DMS79 treated with DMSO at 0.1 percent for 48 hours (cell line): ENCODE measurements at places on chromosomes 2 and 18.

GRCh38 chr2:13046557-13047165 lies 329.9 kb downstream of the TRIB2 start:
- peak; percentile 5 for DNase-seq

- DNase-seq: no peak
Observed at GRCh38 chr2:62698653-62699052, 6.9 kb upstream of the EHBP1 start.

GRCh38 chr18:54515149-54515548 lies 75.9 kb upstream of the DYNAP start:
- no peak for DNase-seq

GRCh38 chr18:36818652-36819051 lies 10.2 kb downstream of the TPGS2 start:
- DNase-seq: no peak

GRCh38 chr2:221929259-221929658 lies 357.2 kb upstream of the EPHA4 start:
- no peak for DNase-seq

- DNase-seq: no peak
Observed at GRCh38 chr2:106159866-106160785, 34.0 kb downstream of the UXS1 start.

DNA sequence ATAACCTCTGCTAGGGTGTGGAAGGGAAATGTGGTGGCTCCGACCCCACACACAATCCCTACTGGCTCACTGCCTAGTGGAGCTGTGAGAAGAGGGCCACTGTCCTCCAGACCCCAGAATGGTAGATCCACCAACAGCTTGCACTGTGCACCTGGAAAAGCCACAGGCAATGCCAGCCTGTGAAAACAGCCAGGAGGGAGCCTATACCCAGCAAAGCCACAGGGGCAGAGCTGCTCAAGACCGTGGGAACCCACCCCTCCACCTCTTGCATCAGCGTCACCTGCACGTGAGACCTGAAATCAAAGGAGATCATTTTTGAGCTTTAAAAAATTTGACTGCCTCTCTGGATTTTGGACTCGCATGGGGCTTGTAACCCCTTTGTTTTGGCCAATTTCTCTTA lies 249.0 kb upstream of the CDH2 start:
- DNase-seq: no peak

DNA sequence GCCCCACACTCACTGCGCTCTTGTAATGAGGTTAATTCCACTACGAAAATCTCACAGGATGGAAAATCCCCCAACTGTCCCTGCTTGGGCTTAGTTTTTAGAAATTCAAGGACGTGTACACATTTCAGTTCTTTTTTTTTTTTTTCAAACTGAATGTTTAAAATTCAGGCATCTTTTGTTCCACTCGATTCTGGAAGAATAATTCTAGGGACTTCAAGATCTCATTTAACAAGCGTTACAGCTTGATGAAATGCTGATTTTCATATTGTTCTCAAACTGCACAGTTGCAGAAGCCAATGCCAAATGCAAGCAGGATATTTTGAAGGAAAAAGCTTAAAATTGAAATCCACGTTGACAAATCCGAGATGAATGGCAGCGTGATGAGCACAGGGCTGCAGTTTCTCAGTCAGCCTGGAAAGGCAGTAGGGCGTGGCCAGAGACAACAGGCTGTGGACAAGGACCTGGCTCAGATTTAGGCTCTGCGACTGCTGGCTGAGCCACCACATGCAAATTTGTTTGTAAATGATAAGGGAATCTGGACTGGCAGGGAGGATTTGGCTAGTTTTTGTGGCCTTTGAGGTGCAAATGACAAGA lies 128.1 kb upstream of the MYCN start:
- DNase-seq: no peak

DNA sequence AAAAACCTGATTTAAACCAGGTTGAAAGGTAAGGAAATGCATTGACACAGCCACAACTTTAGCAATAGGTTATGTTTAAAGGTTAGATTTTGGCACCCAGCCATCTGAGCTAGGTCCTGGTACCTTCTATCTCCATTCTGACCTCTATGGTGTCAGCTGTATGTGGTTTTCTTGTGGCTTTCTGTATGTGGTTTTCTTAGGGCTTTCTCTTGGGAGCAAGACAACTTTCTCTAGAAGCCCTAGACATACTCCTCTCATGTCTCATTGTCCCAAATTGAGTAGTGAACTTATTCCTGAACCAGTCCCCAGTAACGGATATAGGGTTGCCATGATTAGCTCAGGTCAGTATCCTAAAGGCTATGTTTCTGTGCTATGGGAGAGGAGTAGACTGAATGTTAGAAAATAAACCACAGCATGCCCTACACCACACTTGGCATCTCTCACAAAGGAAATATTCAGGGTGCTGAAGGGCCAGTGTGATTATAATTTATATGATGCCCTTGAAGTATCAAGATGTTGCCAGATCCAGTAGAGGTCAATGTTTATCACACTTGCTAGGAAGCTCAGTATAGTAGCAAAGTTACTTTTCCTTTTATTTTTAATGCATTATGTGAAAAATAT lies 176.1 kb downstream of the CAPN13 start:
- DNase-seq: no peak

DNA sequence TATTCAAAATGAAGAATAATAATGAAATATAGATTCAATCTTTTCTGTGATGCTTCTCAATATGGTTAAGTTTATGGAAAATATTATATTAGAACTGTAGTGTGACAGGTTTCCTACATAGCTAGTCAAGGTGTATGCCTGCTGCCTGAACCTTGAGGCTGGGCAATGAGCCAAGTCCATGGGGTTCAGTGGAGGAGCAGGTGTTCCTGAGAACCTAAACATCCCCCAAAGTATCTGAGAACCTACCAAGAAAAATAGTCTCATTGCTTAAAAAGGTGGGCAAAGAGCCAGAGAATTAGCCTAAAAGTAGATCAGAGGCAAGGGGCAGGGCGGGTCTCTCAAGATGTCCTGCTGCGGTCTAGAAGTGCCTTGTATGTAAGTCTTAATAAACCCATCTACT lies 185.9 kb upstream of the SPHKAP start:
- peak; percentile 97 for DNase-seq

- peak; percentile 43 for DNase-seq
Observed at GRCh38 chr2:173828189-173829142, 136.7 kb downstream of the SP3 start.

DNA sequence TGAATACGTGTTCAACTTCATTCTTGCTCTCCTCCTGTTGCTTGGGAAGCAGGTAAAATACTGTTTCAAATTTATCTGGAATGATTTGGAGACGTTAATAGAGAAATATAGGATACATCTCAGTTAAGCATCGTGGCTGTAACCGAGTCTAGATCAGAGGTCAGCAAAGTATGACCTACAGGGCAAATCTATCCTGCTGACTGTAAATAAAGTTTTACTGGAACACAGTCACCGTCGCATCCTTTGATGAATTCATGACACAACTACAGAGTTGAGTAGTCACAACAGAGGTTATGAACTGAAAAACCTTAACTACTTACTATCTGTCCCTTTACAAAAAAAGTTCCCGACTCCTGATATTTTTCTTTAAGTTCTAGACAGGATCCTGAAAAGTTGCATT lies 86.6 kb downstream of the SP100 start:
- DNase-seq: no peak

DNA sequence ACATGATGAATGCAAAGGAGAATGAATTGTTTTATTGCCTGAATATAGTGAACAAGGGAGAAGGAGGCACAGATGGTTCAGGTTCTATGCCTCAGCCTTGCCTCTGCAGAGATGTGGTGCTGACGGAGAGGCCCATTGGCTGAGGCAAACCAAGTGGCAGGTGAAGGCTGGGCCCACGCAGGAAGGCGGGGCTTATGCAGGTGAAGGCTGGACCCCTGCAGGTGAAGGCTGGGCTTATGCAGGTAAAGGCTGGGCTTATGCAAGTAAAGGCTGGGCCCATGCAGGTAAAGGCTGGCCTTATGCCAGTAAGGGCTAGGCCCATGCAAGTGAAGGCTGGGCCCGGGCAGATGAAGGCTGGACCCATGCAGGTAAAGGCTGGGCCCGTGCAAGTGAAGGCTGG lies 414.7 kb downstream of the LRATD1 start:
- DNase-seq: no peak

- no peak for DNase-seq
Observed at GRCh38 chr2:26756337-26756736, 7.7 kb upstream of the SLC35F6 start.

GRCh38 chr2:206004004-206004693 lies 81.8 kb downstream of the INO80D start:
- no peak for DNase-seq

- DNase-seq: no peak
Observed at GRCh38 chr2:135473567-135473966, 57.5 kb downstream of the ZRANB3 start.

GRCh38 chr2:2647141-2647541 lies 316.1 kb upstream of the MYT1L start:
- DNase-seq: peak; percentile 32

GRCh38 chr18:10074110-10074509 lies 160.3 kb downstream of the VAPA start:
- DNase-seq: no peak

DNA sequence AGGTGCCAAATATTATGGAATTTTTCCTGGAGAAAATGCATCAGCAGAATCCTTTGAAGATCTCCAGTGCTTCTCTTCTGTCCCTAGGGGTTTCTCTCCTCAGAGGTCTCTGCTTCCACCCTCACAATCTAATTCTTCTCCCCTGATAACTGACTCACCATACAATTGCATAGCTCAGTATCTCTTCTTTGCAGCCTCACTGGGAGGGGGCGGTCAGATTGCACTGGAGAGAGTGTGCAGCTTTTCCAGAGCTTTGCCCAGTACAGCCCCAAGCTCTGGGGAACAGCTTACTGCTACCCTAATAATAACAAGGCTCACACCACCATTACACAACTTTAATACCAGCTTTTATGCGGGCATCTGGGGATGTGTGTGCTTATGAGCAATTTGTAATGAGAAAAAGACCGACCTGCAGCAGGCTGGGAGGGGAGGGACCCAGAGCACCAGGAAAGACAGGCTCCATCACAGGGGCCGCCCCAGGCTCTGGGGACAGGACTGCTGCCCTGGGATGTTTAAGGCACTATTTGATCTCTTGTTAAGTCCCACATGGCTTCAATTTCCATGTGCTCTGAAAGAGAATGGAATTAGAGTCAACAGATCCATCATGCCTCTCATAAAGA lies 276.6 kb upstream of the SIX2 start:
- no peak for DNase-seq

DNA sequence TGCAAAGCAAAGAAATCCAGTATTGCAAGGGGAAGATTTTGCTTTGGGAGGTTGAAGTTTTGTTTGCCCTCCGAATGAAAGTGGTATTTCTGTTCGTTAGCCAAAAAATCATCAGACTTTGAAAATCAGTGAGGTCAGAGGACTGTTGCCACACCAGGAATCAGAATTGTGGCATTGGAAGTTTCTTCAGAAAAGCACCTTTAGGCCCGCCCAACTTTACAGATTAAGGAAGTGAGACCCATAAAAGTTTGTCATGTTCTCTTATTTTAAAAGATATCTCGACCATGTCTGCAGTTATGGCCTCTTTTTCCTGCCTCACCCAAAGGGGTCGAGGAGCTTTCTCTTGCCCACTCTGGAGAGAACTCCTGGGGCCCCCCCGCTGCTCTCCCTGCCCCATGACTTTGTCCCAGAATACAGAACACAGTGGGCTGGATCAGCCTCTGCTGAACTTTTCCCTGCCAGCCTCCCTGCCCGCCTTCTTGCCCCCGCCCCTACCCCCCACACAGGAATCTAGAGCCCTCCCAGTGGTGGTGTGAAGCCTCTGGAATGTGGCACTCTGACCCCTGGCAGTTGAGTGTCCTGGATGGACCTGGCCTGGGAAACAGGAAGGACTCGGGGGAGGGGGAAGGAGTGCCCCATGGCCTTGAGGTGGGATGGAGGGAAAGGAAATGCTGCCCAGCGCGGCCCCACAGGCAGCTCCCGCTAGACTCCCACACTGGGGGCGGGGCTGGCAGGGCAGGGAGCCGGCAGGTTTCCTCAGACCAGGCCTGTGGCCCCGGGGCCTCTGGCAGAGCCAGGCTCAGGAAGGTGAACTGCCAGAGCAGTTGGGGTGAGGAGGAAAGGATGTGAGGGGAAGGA lies 25.3 kb downstream of the CRIM1 start:
- DNase-seq: no peak

- DNase-seq: no peak
Observed at GRCh38 chr18:23538870-23539269, 35.6 kb downstream of the RMC1 start.

DNA sequence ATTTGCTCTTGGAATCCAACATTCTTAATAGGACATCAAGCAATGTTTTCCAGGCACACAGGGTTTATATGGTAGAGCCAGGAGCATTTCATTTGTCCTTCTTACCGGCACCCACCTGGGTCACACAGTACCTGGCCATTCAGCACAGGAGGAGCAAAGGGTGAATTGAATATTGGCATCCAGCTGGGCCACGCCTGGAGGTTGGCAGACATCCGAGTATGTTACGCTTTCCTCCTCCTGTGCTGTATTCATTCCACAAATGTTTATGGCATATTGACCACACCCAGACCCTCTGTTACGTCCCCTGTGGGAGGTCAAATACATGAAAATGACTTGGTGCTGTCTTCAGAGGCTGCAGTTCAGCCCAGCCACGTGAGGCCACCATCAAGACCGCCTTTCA lies 206.2 kb downstream of the RTP5 start:
- DNase-seq: no peak

GRCh38 chr2:44772669-44773378 lies 168.7 kb upstream of the SIX3 start:
- DNase-seq: no peak

- DNase-seq: no peak
Observed at GRCh38 chr2:174450021-174450816, 36.6 kb downstream of the GPR155 start.

- DNase-seq: no peak
Observed at GRCh38 chr2:231341100-231341499, 54.4 kb upstream of the B3GNT7 start.

GRCh38 chr2:167692936-167693335 lies 554.5 kb downstream of the STK39 start:
- peak; percentile 79 for DNase-seq

- DNase-seq: peak; percentile 58
Observed at GRCh38 chr2:182866461-182867406, at the start of gene FRZB. Gene FRZB (minus strand): TSS chr2:182866637. CDS start chr2:182866552, 85 bp downstream.

DNA sequence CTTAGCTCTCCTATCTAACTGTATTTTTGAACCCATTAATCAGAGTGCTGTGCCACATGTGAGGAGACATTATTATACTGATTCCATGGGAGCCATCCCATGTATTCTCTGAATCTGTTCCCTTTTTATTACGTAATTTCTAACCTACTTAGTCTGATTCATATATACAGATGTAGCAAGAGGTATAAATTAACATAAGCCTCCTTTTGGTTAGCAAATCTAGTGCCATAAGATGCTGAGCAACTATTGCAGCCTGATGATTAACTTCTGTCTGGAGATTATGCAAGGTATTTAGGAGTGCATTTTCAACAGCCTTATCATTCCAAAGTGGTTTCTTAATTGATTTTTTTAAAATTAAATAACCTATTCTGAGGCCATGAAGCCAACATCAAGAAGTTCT lies 114.1 kb upstream of the MSH2 start:
- DNase-seq: no peak

DNA sequence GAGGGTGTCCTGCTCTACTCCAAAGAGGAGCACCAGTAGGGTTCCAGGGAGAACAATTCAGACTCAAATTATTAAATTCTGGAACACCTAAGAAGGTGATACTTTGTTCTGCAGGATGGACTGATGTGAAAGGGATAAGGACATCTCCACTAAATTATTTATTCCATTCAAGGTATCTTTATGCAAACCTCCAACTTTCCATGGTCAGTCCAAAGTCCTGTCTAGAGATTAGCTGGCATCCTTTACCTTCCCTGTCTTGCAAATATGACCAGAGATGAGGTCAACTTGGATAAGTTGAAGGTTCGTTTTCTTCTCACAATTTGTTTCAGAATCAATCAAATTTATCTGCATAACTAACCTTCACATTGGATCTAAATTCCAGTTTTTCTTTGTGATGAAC lies 8.7 kb upstream of the ZBTB14 start:
- no peak for DNase-seq
